ENCODE measurements at places on chromosomes 7 and 10.

- DNase-seq: no peak
- no peaks in the 10 kb centered on the region for H3K4me1 ChIP-seq
- H3K27ac ChIP-seq: no peak overlapping the region
- no peak overlapping the region for H3K4me3 ChIP-seq
- no peaks in the 10 kb centered on the region for H3K27me3 ChIP-seq
- no peaks in the 10 kb centered on the region for H3K36me3 ChIP-seq
These were observed 23.6 kb downstream of the TMEM178B start for GRCh38 chr7:141097430-141097829.

DNA sequence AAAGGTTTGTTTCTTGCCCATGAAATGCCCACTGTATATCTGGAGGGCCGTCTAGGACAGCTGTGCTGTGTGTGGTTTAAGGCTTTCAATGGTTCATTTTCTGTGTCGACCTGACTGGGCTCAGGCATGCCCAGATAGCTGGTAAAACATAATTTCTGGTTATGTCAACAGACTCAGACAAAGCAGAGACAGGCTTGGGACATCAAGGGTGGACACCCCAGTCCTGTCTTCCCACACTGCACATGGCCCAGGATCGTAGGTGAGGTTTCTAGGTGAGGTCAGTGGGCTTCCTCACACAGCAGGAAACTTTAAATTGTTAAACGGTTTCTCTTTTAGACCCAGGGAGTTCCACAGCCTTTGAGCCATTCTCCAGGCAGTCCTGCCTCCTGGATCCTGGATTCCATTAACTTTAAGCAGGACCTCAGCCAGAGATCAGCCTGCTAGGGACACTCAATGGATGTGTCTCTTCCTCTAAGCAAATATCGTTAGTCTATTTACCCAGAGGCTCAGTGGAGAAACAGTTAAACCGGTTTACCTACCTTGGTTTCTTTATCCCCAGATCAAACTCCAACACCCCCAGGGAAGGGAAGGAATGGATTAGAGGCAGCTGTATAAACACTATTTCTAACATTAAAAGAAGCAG, 66.4 kb downstream of the ST8SIA6 start:
- no peaks in the 10 kb centered on the region for H3K36me3 ChIP-seq
- peaks cover 29% of the 10 kb centered on the region for H3K4me1 ChIP-seq
- no peak overlapping the region for H3K27ac ChIP-seq
- DNase-seq: no peak
- no peaks in the 10 kb centered on the region for H3K27me3 ChIP-seq

DNA sequence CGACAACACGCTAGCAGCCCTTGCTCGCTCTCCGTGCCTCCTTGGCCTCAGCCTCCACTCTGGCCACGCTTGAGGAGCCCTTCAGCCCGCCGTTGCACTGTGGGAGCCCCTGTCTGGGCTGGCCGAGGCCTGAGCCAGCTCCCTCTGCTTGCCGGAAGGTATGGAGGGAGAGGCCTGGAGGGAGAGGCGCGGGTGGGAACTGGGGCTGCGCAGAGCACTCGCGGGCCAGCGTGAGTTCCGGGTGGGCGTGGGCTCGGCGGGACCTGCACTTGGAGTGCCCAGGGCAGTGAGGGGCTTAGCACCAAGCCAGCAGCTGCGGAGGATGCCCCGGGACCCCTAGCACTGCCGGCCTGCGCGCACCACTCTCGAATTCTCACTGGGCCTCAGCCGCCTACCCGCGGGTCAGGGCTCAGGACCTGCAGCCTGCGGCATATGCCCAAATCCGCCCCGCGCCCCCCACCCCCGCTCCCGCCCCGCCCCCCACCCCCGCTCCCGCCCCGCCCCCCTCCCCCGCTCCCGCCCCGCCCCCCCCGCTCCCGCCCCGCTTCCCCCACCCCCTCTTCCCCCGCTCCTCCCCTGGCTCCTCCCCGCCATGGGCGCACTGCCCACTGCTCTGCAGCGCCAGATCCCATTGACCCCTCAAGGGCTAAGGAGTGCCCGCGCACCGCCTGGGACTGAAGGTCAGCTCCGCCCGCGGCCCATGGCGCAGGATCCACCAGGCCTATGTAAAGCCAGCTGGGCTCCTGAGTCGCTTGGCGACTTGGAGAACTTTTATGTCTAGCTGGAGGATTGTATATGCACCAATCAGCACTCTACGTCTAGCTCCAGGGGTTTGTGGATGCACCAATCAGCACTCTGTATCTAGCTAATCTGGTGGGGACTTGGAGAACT, 15.9 kb upstream of the ACBD5 start:
- no peak for DNase-seq
- H3K4me1 ChIP-seq: peaks cover 12% of the 10 kb centered on the region
- H3K27ac ChIP-seq: no peak overlapping the region
- H3K27me3 ChIP-seq: peaks cover 65% of the 10 kb centered on the region

GRCh38 chr10:122264436-122264835, 6.7 kb upstream of the BTBD16 start:
- no peak for DNase-seq
- H3K27me3 ChIP-seq: no peaks in the 10 kb centered on the region
- no peak overlapping the region for H3K4me3 ChIP-seq

DNA sequence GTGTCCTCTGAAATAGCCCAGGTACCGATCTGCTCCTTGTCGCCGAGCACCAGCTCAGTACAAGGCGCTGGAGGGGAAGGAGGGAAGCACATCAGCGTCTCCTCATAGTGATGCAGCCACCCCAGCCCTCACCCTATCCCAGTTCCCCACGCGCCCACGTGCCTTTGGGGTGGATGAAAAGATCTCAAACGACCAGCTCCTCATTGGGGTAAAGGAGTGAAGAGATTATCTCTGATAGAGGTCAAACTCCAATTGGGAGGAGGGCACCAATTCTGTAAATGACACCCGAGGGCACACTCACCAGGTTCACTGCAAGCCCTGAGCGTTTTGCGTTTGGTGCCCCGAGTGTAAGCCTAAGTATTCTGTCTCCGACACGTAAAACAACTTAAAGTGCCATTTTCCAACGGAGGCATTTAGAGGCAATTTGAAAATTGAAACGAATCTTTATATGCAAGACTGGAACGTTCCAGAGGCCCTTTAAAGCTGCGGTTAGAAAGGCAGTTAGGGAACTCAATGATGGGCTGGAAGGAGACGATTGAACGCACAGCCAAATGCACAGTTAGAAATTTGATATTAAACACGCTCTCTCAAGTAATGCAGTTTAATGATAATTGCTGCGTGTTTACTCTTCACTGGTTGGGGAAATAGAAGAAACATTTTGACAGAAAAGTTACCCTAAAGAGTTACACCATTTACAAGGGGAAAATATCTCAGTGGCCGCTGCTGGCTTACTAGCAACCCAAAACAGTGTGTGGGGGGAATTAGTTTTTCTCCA, 8.9 kb upstream of the EMX2 start:
- H3K36me3 ChIP-seq: no peaks in the 10 kb centered on the region
- H3K27ac ChIP-seq: no peak overlapping the region
- peaks cover 53% of the 10 kb centered on the region for H3K27me3 ChIP-seq
- no peak overlapping the region for H3K4me3 ChIP-seq
- no peak for DNase-seq

DNA sequence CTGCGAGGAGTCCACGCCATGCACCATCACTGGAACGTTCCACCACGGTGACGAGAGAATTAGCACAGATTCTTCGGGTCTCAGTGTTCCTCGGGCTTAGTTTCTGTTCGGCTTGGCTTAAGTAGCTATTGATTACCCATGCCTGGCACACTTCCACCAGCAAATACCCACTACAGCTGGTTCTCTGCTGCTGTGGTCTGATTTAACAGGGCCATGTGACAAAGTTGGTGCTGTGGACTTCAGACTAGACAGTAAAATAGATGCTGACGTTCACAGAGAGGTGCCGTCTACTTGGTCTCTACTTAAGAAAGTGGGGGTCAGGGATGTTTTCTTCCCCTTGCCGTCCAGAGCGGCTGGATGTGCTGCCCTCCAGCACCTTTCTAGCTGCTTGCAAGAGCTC, 11.6 kb downstream of the GNA12 start:
- no peak for DNase-seq
- no peak overlapping the region for H3K4me3 ChIP-seq
- H3K4me1 ChIP-seq: peaks cover 5% of the 10 kb centered on the region
- H3K27me3 ChIP-seq: no peaks in the 10 kb centered on the region
- H3K36me3 ChIP-seq: no peaks in the 10 kb centered on the region
- H3K27ac ChIP-seq: no peak overlapping the region

DNA sequence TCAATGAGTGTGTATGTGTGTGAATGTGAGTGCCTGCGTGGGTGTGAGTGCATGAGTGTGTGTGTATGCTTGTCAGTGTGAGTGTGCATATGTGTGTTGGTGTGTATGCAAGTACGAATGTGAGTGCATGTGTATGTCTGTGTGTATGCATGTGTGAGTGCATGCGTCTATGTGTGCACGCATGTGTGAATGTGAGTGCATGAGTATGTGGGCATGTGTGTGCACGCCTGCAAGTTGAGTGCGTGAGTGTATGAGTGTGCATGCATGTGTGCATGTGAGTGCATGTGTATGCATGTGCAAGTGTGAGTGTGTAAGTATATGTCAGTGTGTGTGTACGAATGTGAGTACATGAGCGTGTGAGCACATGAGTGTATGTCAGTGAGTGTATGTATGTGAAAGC, 399.6 kb downstream of the PLXNA4 start:
- H3K27me3 ChIP-seq: no peaks in the 10 kb centered on the region
- no peaks in the 10 kb centered on the region for H3K4me1 ChIP-seq
- peaks cover 6% of the 10 kb centered on the region for H3K36me3 ChIP-seq
- DNase-seq: no peak

GRCh38 chr7:5426226-5426475, 2.5 kb upstream of the TNRC18 start:
- H3K36me3 ChIP-seq: no peaks in the 10 kb centered on the region
- no peak for DNase-seq
- H3K27ac ChIP-seq: peak overlapping the region; percentile 99
- no peaks in the 10 kb centered on the region for H3K27me3 ChIP-seq
- H3K4me3 ChIP-seq: peak overlapping the region; percentile 90
- peaks cover 17% of the 10 kb centered on the region for H3K4me1 ChIP-seq

GRCh38 chr10:125929618-125930017, 33.3 kb downstream of the FANK1 start:
- no peaks in the 10 kb centered on the region for H3K4me1 ChIP-seq
- DNase-seq: no peak
- no peaks in the 10 kb centered on the region for H3K36me3 ChIP-seq
- H3K4me3 ChIP-seq: no peak overlapping the region
